Placental pericyte (primary cell): ENCODE measurements at places on chromosomes 1 and 21. TPM values are rescaled to one million over a fixed set of nuclear protein-coding genes. Genes with fewer than 3 reads are reported as not detected.

The PLA2G2F gene
- not detected in 2 replicates for total RNA-seq

The OR10Z1 gene
- total RNA-seq = not detected in 2 replicates

The S100A3 gene
- total RNA-seq = 2.4 and 14.2 TPM in 2 replicates

The FAM167B gene
- total RNA-seq = 0.88 and 1.0 TPM in 2 replicates

The EVA1B gene
- 175 and 366 TPM in 2 replicates for total RNA-seq

The OR6K3 gene
- not detected in 2 replicates for total RNA-seq

The BOLA1 gene
- 4.2 and 6.6 TPM in 2 replicates for total RNA-seq

The IVL gene
- total RNA-seq = 0.14 TPM in 1 of 2 replicates, not detected in the other

The HES3 gene
- not detected in 2 replicates for total RNA-seq
